ENCODE measurements at places on chromosomes 7 and 10. TPM values are rescaled to one million over a fixed set of nuclear protein-coding genes. Genes with fewer than 3 reads are reported as not detected.

GRCh38 chr10:81848514-81848913, 26.5 kb upstream of the NRG3 start:
- DNase-seq: no peak

GRCh38 chr7:141709318-141709717, 1.2 kb downstream of the WEE2 start:
- no peak for DNase-seq

GIMAP4 gene
- 18.2 TPM for total RNA-seq

DNA sequence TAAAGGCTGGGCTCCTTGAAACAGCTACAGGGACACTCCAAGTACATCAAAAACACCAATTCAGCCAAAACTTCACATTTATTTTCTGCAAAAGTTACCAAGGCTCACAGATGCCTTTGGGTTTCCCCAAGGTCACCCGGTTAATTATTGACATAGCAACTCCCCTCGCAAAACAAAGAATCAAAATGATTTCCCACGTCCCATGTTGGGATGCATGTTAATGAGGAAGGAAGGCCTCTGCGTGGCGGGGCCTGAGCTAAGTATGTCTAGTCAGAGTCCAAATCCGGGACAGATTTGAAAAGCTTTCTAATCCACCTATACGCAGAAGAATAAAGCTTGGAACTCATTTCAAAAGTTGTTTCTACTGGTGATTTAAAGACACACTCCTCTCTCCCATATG, 535 bp upstream of the TMEM72 start:
- no peak for DNase-seq

DNA sequence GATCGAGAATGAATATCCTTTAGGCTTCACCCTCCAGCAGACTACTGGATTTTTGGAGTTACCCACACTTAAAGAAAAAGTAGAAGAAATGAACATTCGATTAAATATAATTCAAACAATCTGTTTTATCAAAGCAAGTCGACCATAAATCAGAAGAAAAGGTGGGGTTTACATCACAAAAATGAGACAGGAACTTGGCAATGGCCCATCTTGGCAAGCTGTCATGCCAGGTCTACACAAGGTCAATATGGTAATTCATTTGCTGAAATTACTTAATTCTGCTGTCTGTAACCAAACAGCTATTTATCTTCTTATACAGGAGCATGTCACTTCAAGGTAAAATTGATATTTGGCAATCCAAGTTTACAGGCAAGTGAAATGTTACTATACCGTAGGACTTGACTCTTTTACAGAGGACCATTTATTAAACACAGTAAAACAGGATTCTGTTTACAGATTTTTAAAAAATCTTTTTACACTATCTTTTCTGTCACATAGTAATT, 640.6 kb upstream of the NRP1 start:
- DNase-seq: no peak

NPFFR1 gene
- total RNA-seq: not detected

- no peak for DNase-seq
These were observed 179.4 kb upstream of the SLC25A13 start for GRCh38 chr7:96501318-96501717.
